ENCODE measurements at places on chromosomes 3 and 15.

DNA sequence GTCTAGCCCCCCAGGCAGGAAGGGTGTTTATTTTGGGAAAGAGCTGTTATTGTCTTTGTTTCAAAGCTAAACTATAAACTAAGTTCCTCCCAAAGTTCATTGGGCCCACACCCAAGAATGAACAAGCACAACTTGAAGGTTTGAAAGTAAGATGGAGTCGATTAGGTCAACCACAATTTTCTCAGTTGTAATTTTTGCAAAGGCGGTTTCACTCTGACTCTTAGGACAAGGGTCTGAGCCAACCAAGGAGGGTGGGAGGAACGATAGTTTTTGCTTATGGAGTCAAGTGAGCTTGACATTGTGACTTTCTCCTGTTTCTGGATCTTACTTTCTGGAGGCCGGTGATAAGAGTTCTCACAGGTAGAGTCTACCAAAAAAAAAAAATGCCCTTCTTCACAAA, 5.8 kb upstream of the ZNF770 start:
- DNase-seq, result peak; percentile 66

DNA sequence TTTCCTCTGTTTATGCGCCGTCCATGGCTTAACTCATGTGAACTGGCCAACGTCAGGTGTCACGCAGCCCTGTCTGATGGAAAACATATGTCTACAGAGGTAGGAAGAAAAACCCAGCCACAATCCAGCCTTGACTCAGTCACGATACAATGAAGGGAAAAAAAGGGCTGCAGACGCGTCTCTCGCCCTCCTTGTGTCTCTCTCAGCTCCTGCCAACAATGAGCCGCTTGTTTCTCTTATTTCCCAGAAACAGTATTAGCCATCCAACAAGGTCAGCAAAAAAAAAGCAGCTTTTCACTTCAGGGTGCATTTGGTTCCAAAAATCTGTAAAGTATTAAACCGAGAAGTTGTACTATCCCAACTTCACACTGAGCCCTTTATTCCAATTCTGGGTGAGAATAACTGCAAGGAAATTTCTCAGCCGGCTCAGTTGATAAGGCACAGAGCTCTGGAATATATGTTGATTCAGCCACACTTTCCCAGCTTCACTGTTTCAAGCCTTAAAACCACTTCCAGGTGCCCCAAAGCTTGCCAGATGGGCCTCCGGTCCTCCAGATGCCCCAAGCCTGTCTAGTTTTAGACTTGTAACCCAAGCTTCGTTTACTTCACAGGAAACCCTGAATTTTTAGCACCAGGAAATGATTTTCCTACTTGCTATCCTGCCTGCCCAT, 79.4 kb downstream of the TM4SF4 start:
- DNase-seq, result no peak

- no peak for DNase-seq
These were observed 7.7 kb downstream of the SELENOT start for GRCh38 chr3:150610785-150611184.

GRCh38 chr3:34758630-34759261, 880.6 kb upstream of the ARPP21 start:
- no peak for DNase-seq

DNA sequence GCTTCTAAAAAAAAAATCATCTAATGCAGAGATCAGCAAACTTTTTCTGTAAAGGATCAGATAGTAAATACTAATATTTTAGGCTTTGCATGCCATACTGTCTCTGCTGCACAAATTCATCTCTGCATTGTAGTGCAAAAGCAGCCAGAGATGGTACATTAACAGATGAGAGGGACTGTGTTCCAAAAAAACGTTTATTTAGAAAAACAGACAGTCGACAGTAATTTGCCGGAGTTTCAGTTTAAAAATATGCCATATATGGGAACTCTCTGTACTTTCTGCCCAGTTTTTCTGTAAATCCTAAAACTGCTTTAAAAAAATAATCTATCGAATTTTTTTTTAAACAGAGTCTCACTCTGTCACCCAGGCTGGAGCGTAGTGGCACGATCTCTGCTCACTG, 14.3 kb downstream of the MINDY2 start:
- DNase-seq, result no peak

DNA sequence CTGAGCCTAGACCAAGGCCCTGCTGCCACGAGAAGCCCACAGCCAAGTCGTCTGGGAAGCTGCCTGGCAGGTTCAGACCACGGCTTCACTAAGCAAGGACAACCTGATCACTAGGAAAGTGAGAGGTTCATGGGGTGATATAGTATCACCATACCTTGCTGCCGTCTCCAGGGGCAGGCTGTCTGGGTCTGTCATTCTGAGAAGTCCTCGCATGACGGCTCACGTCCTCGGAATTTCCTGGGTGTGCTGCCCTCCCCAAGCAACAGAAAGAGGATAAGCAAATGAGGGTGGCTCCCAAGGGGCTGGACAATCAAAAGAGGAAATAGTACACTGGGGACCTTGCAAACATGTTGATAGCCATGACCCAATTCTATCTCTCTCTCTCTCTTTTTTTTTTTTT, 207.4 kb upstream of the IGF1R start:
- DNase-seq, result no peak

DNA sequence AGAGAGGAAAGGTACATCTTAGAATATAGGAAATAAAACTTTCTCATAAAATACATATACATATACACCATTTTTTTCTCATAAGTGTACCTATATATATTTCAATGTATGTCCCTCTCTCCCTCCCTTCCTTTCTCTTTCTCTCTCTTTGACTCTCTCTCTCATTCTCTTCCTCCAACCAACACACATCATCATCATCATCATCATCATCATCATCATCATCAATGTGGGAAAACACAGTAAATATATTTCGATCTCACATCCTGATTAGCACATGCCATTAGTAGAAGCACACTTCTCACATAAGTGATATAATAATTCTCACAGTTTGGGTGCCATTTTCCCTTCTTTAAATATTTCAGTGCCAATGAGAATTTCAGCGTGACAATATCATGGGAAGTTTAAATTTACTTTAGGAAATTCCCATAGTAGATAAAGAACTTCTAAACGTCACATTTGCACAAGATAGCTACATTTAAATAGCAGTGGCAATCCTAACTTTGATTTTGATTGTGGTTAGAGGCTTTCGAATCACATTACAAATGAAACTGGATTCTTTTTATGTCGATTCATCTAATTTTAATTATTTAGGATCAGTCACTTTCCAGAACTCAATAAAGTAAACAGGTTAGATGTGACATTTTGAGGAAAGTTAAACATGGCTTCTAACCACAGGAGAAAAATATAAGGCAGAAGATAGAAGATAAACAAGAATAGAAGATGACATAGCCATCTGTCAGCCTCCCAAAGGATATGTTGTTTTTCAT, 33.0 kb upstream of the ACTC1 start:
- DNase-seq, result no peak

DNA sequence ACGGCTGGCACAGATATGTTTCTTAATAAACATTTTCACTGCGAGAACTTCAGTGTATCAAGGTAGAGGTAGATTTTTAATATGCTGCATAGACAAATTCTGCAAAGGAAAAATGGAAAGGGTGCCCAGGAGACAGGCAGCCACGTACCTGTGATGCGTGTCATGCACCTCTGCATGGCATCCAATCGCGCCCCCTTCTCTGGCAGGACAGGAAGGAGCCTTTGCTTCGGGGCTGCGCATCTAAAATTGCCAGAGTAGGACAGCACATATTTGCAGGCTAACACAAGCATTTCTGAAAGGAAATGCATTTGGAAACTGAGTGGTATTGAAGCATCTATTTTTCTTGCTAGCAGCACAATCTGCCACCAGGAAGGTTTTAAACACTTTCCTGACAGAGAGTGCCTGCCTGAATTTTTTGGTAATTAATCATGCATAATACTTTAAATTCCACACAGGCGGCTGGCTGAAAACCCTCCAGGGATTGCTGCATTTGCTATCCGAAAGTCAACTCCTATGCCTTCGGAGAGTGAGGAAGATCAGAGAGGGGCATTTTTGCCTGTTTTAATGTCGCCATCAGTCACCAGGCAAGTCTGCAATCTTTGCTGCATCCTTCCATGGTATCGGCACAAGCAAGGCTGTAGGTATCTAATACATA, 165.1 kb upstream of the ATP10A start:
- DNase-seq, result no peak

DNA sequence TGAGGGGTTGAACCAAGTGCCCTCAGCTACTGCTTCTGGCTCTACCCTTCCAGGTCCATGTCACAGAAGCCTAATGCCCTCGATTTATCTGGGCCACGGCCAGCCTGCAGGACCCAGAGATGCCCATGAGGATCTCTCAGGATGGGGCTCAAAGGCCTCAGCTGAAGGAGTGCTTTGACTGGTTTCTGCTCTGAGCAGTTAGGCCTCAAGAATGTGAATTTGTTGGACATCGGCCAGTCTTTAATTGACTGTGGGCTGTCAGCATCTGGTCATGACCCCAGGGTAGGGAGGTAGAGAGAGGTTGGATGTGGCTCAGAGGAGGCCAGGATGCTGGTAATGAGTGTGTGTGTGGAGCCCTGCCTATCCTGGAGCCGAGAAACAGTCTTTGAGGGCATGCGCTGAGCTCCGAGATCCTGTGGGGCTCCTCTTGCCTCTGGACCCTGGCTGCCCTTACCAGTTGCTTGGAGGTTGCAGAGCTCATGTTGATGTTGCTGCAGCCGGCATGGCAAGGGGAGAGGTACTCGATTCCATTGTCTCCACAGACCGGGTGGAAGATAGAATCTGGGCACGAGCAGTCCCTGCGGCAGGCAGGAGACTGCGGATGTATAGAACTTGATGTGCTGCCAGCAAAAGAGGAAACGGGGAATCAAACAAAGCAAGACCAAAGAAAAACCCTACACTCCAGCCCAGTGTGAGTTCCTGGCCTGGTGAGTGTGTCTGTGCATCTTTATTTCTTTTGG, 49.1 kb upstream of the RAB6B start:
- DNase-seq, result no peak

DNA sequence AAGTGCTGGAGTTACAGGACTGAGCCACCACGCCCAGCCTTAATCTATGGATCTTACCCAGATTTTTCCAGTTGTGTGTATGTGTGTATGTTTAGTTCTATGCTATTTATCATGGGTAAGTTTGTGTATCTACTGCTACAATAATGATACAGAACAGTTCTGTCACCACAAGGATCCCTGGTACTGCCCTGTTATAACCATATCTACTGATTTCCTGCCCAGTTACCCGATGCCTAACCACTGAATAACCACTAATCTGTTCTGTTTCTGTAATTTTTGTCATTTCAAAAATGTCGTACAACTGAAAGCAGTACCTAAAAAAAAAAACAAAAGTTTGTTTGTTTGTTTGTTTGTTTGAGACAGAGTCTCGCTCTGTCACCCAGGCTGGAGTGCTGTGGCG, 123.7 kb upstream of the RAP2B start:
- DNase-seq, result no peak

GRCh38 chr3:96959901-96960641, 145.7 kb downstream of the EPHA6 start:
- DNase-seq, result no peak

- no peak for DNase-seq
These were observed 47.4 kb downstream of the CLSTN2 start for GRCh38 chr3:139982404-139982803.

GRCh38 chr15:41501931-41502794, 8.5 kb downstream of the ITPKA start:
- peak; percentile 76 for DNase-seq

DNA sequence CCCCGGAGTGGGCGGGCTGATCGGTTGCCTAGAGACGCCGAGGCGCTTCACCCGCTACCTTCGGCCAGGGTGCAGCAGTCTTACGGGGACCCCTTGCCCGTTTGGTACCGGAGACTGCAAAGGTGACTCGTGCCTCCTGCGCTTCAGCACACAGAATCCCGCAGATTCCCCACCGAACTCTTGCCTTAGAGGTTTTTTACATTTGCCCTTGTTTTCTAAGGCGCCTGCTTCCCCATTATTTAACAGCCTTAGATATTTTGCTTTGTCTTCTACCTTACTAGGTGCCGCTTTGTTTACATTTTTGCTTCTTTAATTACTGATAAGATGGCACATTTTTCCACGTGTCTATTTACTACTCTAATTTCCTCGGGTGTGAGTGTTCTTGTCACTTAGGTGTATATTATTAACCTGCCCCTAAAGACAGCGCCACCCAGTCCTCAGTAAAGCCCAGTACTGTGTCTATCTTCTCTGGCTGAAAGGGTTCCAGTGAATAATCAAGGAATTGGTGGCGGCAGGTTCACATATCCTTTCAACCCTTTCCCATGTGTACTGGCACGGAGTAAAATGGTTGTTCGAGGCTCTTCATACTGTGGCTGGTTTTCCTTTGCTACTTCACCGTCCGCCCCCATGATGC, 573 bp upstream of the CEP152 start:
- no peak for DNase-seq

- no peak for DNase-seq
These were observed 645.8 kb upstream of the NR2F2 start for GRCh38 chr15:95684693-95685115.

DNA sequence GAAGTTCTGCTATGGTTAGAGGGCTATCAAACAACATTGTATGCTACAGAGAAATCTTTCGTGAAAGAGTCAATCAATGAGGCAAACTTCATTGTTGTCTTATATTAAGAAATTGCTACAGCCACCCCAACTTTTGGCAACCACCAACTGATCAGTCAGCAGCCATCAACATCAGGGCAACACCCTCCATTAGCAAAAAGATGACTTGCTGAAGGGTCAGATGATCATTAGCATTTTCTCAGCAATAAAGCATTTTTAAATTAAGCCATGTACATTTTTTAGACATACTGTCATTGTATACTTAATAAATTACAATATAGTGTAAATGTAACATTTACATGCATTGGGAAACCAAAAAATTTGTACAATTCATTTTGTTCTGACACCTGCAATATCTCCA, 53.1 kb downstream of the LYZL4 start:
- DNase-seq, result no peak

- no peak for DNase-seq
These were observed 51.3 kb downstream of the DHX30 start for GRCh38 chr3:47854267-47854666.

- DNase-seq, result no peak
These were observed 291.2 kb upstream of the STT3B start for GRCh38 chr3:31241533-31241932.

- DNase-seq, result peak; percentile 67
These were observed 3.8 kb upstream of the GABPB1 start for GRCh38 chr15:50358845-50359244.

DNA sequence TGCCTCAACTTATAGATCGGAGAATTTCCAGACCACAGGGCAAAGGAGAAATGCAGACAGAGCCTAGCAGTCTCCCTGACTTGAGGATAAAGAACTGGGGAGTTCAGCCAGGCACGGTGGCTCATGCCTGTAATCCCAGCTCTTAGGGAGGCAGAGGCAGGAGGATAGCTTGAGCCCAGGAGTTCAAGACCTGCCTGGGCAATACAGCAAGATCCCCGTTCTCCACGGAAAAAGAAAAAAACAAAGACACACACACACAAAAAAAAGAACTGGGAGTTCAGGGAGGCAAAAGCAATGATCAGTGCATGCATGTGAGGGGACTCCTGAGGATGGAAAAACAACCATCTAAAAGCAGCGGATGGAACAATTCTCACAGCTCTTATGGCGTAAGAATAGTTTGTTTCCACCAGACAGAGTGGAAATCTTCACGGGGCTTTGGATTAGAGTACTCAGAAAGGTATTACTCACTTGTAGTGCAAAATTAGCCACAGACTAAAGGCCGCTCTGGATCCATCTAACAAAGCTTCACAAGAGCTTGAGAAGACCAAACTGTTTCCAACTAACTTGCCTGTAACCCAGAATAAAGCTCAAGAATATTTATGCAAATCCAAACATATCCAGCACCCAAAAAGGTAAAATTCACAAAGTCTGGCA, 16.3 kb downstream of the SEC11A start:
- no peak for DNase-seq

GRCh38 chr3:33141006-33141405, 27.2 kb downstream of the CRTAP start:
- DNase-seq, result no peak

- DNase-seq, result no peak
These were observed 52.6 kb downstream of the MTHFS start for GRCh38 chr15:79844221-79844620.

Measured in activated CD4-positive, alpha-beta T cell treated with anti-CD3 and anti-CD28 coated beads, Interleukin-2, amount 10 ng/mL, durations not matched to agents 24 days and 14 days (primary cell).